ENCODE measurements at places on chromosomes 1 and 21. TPM values are rescaled to one million over a fixed set of nuclear protein-coding genes. Genes with fewer than 3 reads are reported as not detected.

OLFML2B gene
- not detected for total RNA-seq

FMO2 gene
- total RNA-seq, result not detected

CELA2B gene
- not detected for total RNA-seq

GUCA2A gene
- not detected for total RNA-seq

PARP1 gene
- total RNA-seq, result 197 TPM

GNAI3 gene
- 8.9 TPM for total RNA-seq

KCNT2 gene
- total RNA-seq, result not detected

BCAR3 gene
- 9.4 TPM for total RNA-seq

LEFTY2 gene
- total RNA-seq, result not detected

MYBPH gene
- total RNA-seq, result not detected

FBXO2 gene
- 0.48 TPM for total RNA-seq

DPT gene
- not detected for total RNA-seq

SEC22B gene
- 21.8 TPM for total RNA-seq

TFF2 gene
- not detected for total RNA-seq

MPZ gene
- total RNA-seq, result 4.0 TPM

Data from activated T-helper 2 cell treated with anti-CD3 and anti-CD28 coated beads, Interferon-gamma antibody, Interleukin-2, Interleukin-4, amounts not matched to agents 10 μg/mL and 5 μg/mL and 100 μg/mL, durations not matched to agents 14 hours and 24 hours and 36 hours (primary cell).